ENCODE measurements at places on chromosomes 1 and 21. TPM values are rescaled to one million over a fixed set of nuclear protein-coding genes. Genes with fewer than 3 reads are reported as not detected.

The OLFM3 gene
- not detected for total RNA-seq

The CCDC17 gene
- total RNA-seq, result 0.19 TPM

The FAM167B gene
- 0.59 TPM for total RNA-seq

The BTBD8 gene
- total RNA-seq, result 1.1 TPM

The TEX38 gene
- not detected for total RNA-seq

The S100A1 gene
- 0.96 TPM for total RNA-seq

The BGLAP gene
- total RNA-seq, result not detected

The POLR3GL gene
- total RNA-seq, result 11.8 TPM

The RHBG gene
- not detected for total RNA-seq

The DMBX1 gene
- total RNA-seq, result 0.99 TPM

The ESRRG gene
- not detected for total RNA-seq

The TCHH gene
- 0.19 TPM for total RNA-seq

The LCE1D gene
- total RNA-seq, result not detected

The C1QTNF12 gene
- 1.7 TPM for total RNA-seq

The TTC22 gene
- total RNA-seq, result not detected

The KPRP gene
- total RNA-seq, result not detected

The PRAMEF20 gene
- total RNA-seq, result not detected

The RBBP5 gene
- 11.9 TPM for total RNA-seq

The GLMN gene
- 3.3 TPM for total RNA-seq

The CD1E gene
- not detected for total RNA-seq

The GJA4 gene
- not detected for total RNA-seq

The CLCNKB gene
- total RNA-seq, result 0.17 TPM

The PBX1 gene
- total RNA-seq, result 21.7 TPM

The KRTAP10-4 gene
- total RNA-seq, result not detected

The GIPC2 gene
- total RNA-seq, result not detected

The PLA2G2C gene
- total RNA-seq, result not detected

The LY9 gene
- 0.12 TPM for total RNA-seq

The OLFML2B gene
- total RNA-seq, result 1.0 TPM

The OLIG2 gene
- not detected for total RNA-seq

The FNDC10 gene
- total RNA-seq, result 8.7 TPM

The PADI4 gene
- total RNA-seq, result not detected

The GUCA2B gene
- total RNA-seq, result not detected

The PPM1J gene
- total RNA-seq, result 1.3 TPM

The RGSL1 gene
- total RNA-seq, result not detected

The MPL gene
- total RNA-seq, result not detected

The TSTD1 gene
- not detected for total RNA-seq

The VTCN1 gene
- total RNA-seq, result not detected

The CDC42BPA gene
- 10.6 TPM for total RNA-seq

The UBQLN4 gene
- 43.9 TPM for total RNA-seq

The TNFRSF4 gene
- not detected for total RNA-seq

The CADM3 gene
- 0.09 TPM for total RNA-seq

The TFB2M gene
- 47.5 TPM for total RNA-seq

The ANKRD65 gene
- total RNA-seq, result not detected

The WRAP73 gene
- total RNA-seq, result 14.7 TPM

The TMEM82 gene
- total RNA-seq, result not detected

The SPRR5 gene
- not detected for total RNA-seq

The CTSE gene
- not detected for total RNA-seq

The DDX20 gene
- 7.5 TPM for total RNA-seq
